ENCODE measurements at places on chromosomes 4 and X. TPM values are rescaled to one million over a fixed set of nuclear protein-coding genes. Genes with fewer than 3 reads are reported as not detected.

The XKRX gene
- 2.7 TPM for total RNA-seq

The FAM184B gene
- not detected for total RNA-seq

The ADH1C gene
- 5.9 TPM for total RNA-seq

The MAGEB16 gene
- not detected for total RNA-seq

The TRIM61 gene
- total RNA-seq = not detected

The CRMP1 gene
- not detected for total RNA-seq

The BST1 gene
- total RNA-seq = not detected

The TEX13B gene
- total RNA-seq = not detected

The NFKB1 gene
- total RNA-seq = 21.2 TPM

The AFF2 gene
- total RNA-seq = not detected

The MAGEC1 gene
- not detected for total RNA-seq

The FAM199X gene
- total RNA-seq = 19.1 TPM

DNA sequence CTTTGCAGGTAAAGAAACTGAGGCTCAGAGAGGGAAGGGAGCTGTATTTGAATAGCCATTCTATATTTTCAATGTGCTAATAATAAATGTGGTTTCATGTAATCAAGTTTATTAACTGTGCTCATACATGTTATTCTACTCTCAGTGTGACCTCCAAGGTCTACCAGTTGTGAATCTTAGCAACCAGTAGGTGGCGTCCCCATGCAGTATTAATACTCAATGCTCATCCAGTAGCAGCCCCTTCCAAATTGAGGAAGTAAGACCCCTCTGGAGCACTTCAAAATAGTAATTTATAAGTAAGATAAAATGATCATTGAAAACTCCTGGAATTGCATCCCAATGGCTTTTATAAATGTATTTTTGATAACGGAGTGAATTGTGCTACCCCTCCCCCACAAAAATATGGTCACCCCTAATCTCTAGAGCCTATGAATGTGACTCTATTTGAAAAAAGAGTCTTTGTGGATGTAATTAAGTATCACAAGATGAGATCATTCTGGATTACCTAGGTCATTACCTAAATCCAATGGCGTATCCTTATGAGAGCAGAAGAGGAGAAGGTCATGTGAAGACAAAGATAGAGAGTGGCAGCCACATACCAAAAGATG, 20.4 kb upstream of the SEPSECS start:
- peak; percentile 59 for DNase-seq

- no peak for DNase-seq
Observed at GRCh38 chrX:139299309-139299708, 231.2 kb upstream of the F9 start.

DNA sequence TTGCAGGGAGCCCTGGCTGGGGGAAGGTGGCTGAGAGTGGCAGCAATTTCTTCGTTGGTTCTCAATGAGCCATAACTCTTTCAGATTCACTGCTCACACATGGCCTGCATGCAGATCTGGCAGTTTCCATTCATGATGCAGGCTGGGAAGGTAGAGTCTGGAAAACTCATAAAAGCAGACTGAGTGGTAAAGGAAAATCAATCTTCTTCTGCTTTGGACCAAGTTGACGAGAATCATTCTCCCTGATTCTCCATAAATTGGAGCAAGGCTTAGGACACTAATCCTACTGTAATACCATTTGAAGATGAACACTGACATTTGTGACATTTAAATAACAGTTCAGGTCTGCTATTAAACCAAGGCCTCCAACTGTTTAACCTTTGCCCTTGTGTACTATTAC, 35.3 kb upstream of the HAND2 start:
- no peak for DNase-seq

- DNase-seq = no peak
Observed at GRCh38 chr4:170687751-170688150, 598.0 kb upstream of the AADAT start.

GRCh38 chrX:80511969-80512760, 91.9 kb downstream of the TENT5D start:
- DNase-seq = no peak

GRCh38 chrX:71870208-71871098, 40.2 kb upstream of the NHSL2 start:
- peak; percentile 77 for DNase-seq

- DNase-seq = no peak
Observed at GRCh38 chrX:77342004-77342403, 105.2 kb upstream of the FGF16 start.

- DNase-seq = no peak
Observed at GRCh38 chr4:61336488-61336887, 136.4 kb downstream of the ADGRL3 start.

- no peak for DNase-seq
Observed at GRCh38 chrX:133985967-133986683, 731 bp upstream of the GPC3 start.

- DNase-seq = peak; percentile 34
Observed at GRCh38 chrX:6021316-6022091, 207.2 kb downstream of the NLGN4X start.

DNA sequence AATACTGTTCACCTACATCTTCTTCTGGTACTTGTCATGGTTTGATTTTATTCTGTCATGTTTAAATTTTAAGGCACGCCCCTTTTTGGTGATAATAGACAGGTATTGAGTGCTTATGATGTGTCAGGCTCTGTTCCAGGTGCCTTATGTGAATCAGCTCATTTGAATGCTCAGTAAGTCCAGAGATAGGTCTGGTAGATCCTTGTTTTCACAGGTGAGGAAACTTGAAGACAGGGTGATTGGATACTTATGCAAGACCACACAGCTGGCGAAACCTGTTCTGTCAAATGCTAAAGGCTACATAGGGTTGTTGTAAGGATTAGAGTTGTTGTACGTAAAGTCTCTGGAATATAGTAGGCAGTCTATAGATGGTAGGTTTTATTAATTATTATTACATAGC, 9.6 kb upstream of the SLC25A14 start:
- DNase-seq = no peak

DNA sequence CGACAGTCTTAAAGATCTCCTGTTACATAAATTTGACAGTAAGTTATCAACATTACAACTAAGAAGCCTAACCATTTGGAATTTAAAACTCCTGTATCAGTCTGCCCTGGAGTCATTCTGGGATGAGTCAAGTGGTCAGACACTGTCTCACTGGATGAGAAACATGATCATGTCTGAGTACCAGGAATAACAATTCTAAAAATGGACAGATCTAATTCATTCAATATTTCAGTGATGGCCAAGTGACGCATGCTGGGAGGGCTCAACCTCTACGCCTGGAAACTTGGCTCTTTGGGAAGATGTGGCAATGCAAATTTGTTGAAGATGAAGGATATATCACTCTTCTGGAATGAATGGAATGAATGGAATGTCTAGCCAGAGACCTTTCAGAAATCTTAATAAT, 1427.2 kb downstream of the STIM2 start:
- no peak for DNase-seq

- DNase-seq = no peak
Observed at GRCh38 chrX:116284400-116284799, 113.9 kb downstream of the AGTR2 start.

GRCh38 chr4:24470666-24471485, 113.5 kb downstream of the DHX15 start:
- no peak for DNase-seq

GRCh38 chr4:8687083-8687482, 94.5 kb downstream of the CPZ start:
- DNase-seq = no peak

- DNase-seq = no peak
Observed at GRCh38 chr4:8442596-8443358, 2.2 kb downstream of the TRMT44 start.

- no peak for DNase-seq
Observed at GRCh38 chrX:23938690-23939089, 30.9 kb downstream of the CXorf58 start.

- peak; percentile 12 for DNase-seq
Observed at GRCh38 chrX:78321809-78322208, 5.6 kb downstream of the CYSLTR1 start.

DNA sequence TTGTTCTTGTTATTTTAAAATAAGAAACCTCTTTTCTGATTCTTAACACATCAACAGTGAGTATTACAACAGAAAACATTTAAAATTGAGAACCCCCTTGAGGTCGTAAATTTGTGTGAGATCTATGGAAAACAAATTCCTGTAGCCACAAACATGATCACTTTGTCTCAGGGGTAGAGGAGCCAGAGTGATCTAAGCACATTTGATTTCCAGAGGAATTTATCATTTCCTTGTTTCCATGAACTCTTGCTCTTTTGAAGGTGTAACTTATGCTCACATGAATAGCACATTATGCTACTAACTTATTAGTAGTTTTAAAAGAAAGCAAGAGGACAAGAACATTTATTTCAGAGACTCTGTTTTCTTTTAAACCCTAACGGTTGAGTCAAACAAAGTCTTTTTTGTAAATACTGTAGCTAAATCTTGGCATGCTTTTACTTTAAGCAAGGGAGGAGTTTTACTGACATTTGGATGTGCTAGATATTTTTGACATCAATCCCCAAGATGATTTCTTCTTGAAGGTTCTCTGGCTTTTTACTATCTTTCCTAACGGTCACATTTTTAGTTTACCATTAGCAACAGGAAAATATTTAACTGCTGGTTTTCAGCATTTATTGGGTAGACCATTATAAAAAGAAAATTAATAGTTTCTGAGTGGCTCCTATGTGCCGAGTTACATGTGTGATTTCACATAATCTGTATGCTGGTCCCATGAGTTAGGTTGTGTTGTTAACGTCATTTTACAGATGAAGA, 27.9 kb upstream of the ZCCHC12 start:
- DNase-seq = no peak

DNA sequence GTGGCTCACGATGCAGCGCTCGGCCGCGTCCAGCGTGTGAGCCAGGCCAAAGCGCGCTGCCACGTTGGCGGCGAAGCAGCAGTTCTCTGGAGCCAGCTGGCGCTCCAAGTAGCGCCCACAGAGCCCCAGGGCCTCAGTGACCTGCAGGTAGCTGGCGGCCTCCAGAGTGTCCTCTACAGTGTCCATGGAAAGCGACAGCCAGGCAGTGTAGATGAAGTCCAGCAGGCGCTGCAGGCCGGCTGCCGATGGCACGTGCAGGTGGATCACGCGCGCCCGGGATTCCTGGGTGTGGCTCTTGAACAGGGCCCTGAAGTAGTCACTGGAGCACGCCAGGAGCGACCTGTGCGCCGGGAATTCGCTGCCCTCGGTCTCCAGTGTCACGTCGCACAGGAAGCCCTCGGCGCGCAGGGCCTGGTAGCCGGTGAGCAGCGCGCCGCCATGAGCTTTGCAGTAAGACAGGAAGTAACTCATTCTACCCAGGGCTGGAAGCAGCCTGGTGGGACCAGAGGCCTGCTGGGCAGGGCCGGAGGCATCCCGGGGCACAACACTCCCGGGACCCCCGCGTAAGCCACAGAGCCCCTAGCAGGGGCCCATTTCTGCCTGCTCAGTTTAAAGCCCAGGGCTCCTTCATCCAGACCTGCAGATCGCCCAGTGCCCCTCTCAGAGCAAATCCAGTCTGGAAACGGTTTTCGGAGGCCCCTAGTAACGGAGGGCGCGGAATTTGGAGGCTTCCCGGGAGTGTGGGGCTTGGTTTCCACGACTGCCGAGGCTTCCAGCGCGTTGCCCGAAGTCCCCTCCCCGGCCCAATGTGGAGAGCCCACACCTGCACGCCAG, 595 bp downstream of the KLHL34 start:
- DNase-seq = no peak

GRCh38 chr4:126583509-126583908, 1049.2 kb upstream of the INTU start:
- DNase-seq = peak; percentile 27

DNA sequence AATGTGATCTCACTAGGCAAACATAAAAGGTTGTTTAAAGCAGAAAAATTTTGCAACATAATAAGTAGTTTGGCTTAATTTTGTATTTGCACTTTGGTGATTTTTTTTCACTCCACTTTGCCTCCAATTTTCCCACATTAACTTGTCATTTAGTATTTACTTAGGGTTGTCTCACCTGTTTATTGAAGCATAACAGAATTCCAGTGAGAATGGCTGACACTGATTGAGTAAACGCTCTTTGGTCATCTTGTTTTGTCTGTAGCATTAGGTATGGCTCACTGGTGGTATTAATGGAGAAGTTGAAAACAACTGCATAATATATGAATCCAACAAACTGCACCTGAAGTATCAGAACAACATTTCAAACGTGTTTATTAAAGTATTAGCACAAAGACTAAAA, 799.5 kb upstream of the ADGRL3 start:
- no peak for DNase-seq

- no peak for DNase-seq
Observed at GRCh38 chr4:163590103-163590502, 95.6 kb downstream of the TMA16 start.

DNA sequence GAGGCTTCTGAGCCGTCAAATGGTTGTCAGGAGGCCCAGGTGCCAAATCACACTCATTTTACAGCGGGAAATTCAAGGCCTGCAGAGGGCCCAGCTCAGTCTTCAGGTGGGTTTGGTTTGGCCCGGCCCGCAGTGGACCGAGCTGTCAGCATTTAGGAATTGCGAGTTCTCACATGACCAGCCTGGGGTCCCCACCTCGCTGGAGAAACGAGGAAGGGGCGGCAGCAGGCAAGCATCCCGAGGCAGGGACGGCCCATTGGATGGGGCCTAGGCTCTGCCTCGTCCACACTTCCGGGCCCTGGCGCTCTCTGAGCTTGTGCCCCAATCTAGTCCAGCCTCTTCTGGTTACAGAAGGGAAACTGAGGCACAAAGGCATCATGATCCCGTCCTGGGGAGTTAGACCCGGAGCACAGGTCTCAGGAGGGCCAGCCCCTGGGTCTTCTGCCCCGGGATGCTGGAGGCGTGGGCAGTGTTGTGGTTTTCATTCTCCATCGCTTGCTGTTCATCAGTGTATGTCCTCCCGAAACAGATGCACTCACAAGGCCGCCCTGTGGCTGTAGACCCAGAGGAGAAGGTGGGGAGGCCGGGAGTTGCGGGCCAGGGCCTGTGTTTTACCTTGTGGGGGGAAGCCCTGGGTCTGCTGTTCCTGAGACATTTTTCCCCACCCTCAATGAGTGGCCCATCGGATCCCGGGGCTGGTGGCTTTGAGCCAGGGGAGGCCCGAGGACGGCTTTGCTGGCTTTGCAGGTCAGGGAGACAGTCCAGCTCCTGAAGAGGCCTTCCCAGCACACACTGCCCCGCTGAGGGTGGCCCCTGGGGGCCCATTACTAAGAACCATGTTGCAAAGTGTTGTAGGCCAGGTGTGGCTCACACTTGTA, 8.9 kb downstream of the PSAPL1 start:
- no peak for DNase-seq

DNA sequence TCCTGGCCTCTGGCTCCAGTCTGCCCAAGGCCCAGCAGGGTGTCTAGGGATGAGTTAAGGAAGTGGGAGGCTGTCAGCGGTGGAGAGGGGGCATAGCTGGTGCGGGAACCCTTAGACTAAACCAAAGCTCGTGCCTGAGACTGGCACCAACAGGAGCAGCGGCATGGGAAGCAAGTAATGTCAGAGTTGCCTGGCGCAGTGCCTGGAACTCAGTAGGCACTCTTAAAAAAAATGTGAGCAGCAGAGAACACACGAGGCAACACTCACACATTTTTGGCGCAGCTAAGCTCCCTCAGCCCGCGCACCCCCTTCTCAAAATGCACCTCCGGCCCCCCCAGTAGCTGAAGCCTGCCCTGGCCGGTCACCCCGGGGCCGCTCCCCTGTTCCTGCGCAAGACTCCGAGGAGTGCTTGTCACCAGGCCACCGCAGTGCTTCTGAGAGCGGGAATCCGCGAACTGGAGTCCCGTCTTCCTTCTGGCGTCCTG, 583 bp downstream of the GABRE start:
- peak; percentile 62 for DNase-seq

- no peak for DNase-seq
Observed at GRCh38 chr4:13484749-13485221, 645 bp upstream of the RAB28 start.

All from HT-29 (cell line).